ENCODE measurements at places on chromosomes 7 and 10.

DNA sequence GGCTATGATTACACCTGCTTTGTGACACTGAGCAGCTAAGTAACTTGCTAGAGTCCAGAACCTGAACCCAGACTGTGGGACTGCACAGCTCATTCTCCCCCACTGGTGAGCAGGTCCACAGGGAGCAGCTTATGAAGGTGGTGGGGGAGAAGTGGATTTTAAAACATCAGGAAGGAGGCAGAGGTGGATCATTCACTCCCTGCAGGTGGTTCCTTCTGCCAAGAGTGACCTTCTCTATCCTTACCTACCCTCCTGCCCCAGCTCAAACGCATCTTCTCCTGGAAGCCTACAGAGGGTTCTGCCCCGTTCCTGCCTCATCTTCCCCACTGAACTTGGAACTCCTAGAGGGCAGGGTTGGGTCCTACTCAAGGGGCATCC is 539 bp upstream of the FAM241B start:
- no peak for DNase-seq

DNA sequence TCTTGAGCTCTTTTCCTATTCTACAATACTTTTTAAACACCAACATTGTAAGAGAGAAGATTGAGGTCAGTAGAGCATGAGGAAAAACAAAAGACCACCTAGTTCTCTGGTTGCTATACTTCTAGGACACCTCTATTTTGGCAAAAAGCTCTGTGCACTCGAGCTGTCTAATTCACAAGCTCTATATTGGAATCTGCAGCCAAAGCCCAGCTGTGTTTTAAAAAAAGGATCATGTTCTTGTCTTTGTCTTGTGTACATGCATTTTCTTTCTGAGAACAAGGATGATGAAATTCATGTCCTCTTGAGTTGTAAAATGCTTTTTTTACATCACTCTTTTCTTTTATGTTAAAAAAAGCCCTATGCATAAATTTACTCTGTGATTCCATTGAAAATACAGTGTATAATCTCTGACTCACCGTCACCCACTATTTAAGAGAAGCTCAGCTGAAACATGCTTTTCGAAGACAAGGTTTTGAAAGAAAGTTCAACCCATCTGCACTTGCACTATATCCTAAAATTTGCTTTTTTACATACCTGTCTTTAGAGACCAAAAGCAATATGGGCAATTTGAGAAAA is 215.5 kb upstream of the VSTM2A start:
- no peak for DNase-seq

DNA sequence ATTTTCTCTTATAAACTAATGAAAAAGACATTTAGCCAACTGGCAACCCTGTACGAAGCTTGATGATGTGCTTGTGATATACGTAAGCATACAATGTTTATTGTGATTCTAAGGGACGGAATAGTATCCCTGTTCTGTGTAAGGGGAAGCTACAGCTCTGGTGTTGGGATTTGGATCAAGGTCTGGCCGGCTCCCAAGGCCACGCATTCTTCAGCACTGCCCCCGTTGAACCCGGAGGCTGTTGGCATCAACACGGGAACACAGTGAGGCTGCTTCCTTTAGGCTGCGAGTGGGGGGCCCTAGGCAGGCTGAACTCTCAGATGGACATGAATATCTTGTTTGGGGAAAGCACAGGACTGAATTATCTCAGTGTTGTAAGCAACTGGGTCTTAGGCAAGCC is 180.6 kb downstream of the CAMK1D start:
- no peak for DNase-seq

DNA sequence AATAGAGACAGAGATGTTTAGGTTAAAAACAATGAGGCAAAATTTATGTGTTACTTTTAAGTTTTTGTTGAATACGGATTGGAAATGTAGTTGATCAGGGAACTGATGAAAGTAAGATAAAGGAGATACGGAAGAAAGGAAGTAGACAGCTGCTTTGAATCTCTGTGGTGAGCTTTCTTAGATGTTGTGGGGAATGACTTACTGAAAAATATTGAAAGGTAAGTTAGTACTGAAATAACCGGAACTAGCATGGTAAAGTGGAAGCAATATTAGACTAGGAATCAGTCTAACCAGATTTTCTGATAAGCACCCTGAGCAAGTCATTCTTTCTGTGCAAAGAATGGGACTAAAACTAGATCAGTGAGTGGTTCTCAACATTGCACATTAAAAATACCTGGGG is 34.8 kb downstream of the LUC7L2 start:
- no peak for DNase-seq

- DNase-seq: no peak
Observed at GRCh38 chr7:57165285-57165899, 33.2 kb upstream of the ZNF479 start.

DNA sequence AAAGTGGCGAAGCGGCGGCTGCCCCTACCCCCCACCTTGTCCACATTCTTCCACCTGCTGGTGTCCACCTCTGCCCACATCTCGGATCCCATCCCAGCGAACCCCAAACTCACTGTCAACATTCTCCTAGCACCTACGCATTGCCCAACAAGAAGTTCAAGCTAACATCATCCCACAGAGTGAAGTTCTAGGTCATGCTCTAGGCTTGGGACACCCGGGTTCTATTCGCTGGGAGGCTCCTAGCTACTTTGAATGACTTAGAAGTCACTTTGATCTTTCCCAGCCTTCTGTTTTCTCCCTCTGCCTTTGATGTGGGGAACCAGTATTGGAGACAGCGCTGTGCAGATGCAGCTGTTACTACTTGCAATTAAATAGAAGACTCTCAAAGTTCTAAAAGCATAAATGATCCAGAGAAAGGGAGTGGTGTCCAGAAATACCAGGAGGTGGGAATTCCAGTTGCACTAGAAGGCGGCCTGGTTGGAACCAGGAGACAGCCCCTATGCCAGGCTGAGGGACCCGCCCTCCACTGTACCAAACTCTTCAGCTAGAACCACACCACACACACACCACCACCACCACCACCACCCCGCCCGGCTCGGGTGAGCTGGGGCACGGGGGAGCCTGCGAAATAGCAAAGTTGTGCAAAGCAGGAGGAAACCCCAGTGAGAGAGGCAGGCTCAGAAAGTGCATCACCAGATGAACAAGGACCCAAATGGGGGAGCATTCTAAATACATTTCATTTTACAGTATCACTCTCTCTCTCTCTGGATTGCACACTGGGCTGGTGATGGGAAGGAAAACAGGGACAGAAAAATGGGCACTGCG is 5.5 kb upstream of the VGF start:
- no peak for DNase-seq

- DNase-seq: no peak
Observed at GRCh38 chr10:25105262-25105661, 69.5 kb upstream of the GPR158 start.

All from activated CD4-positive, alpha-beta memory T cell treated with anti-CD3 and anti-CD28 coated beads, Interleukin-2, amount 10 ng/mL, durations not matched to agents 7 days and 5 days (primary cell).